Large intestine (tissue), 12 donors: ENCODE measurements at places on chromosomes 1 and 21.

DNA sequence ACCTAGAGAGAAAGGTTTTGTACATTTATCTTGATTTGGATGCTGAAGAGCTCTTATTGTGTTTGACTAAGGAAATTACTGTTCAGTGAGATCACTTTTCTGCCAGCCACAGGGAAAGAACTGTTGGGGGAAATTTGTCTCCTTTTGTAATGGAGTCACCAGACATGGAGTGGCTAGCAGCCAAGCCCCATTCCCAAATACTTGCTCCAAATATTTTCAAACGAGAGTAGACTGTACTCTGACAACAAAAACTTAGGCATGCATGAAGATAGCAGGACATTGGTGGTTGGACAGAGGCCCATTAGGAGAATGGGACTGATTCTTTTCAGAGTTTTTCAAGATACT, 21.1 kb downstream of the IPO9 start:
- no peak for DNase-seq

GRCh38 chr1:38225745-38226144, 179.2 kb upstream of the POU3F1 start:
- no peak for DNase-seq

GRCh38 chr1:160724465-160725242, 13.0 kb upstream of the CD48 start:
- no peak for DNase-seq

DNA sequence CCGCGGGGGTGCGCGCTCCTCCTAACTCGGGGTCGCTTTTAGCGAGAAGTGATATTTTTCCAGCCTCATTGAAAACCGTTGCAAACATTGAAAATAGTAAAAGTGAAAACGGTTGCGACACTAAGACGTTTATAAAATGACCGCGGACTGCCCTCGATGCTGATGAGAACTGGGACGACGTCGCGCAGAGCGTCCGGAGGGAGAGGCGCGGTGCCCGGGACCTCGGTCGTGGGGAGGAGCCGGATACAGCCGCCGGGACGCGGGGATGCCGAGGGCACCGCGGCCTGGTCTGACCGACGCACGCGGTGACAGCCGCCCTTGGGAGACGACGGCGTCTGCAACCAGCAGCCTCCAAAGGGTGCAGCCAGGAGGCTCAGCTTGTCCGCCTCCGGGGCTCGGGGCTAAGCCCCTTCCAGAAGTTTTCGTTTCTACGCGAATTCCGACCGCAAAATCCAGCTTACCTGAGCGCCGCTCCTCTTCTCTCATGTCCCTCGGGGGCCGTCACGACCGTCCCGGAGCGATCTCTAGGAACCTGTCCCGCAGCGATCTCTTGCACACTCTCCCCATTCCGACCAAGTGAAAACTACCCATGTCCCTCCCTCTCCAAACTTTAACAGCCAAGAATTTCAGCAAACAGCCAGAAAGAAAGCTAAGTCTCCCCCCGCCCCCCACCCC, 144.4 kb upstream of the ETS2 start:
- peak; percentile 41 for DNase-seq

DNA sequence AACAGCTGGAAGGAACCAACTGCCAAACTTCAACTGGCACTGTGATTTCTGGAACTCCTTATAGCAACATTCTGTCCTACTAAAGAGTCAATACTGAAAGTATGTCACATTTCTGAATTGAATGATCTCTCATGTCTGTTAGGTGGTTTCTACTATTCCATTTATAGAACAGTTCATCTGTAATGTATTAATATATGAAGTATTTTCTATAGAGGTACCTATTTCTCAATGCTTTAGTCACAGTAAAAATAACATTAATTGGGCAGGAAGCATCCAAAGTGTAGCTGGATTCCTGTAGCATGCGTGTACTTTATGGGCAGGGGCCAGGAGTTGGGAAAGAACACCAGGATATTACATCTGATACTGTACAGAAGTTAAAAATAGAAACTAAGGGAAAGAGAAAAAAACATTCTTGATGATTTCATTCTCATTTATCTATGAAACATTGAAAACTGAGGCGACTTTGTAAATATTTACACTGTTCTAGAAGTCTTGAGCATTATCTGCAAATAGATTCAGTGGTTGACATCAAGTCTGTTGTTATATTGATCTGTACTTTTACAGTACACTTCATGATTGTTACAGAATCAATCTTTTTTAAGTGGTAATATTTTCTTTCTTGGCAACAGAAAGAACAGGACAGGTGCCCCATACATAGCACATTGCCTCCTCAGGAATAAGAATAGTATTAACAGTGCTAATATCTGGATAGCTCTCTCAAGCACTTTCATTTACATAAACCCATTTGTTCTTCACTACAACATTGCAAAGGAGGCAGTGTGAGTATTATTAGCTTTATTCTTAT, 6.2 kb upstream of the ZNF281 start:
- DNase-seq = peak; percentile 44

GRCh38 chr1:79325705-79326104, 319.2 kb upstream of the ADGRL4 start:
- no peak for DNase-seq

DNA sequence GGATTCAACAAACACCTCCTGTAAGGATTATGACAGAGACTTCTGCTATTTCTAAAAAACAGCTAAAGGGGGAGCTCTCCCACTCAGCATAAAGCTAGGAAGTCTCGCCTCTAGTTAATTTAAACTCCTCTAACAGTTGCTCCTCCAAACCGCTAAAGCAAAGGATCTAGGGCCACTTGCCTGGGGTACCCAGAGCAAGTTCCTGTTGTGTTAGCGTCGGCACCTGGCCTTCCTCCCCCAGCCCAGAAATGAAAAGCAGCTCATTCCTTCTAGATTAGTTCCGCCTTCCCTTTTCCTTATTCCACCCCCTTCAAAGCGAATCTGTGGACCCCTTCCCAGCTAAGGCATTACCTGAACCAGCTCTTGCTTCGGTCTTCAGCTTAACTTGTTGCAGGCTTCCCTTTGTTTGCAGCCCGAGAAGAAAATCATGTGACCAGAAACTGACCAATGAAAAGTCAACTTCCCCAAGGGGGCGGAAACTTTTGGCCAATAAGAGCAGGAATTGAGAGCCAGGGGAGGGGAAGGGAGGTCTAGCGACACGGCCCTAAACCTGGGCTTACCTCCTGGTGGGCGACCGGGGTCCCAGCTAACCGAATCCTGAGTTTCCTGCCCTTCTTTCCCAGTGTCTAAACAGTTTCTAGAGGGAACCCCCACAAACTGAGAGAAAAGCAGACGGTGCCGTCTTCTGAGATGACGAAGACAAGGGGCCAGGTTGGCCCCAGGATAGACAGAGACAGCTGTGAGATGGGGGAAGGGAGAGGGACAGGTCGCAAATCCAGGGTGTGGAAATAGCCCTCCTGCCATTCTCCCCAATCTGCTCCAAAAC, at the start of gene PBXIP1:
PBXIP1 (minus strand) TSS at position 382 of the 826 bp plus-strand sequence. CDS start 2,378 bp downstream, outside the sequence.
- DNase-seq = peak; percentile 87

DNA sequence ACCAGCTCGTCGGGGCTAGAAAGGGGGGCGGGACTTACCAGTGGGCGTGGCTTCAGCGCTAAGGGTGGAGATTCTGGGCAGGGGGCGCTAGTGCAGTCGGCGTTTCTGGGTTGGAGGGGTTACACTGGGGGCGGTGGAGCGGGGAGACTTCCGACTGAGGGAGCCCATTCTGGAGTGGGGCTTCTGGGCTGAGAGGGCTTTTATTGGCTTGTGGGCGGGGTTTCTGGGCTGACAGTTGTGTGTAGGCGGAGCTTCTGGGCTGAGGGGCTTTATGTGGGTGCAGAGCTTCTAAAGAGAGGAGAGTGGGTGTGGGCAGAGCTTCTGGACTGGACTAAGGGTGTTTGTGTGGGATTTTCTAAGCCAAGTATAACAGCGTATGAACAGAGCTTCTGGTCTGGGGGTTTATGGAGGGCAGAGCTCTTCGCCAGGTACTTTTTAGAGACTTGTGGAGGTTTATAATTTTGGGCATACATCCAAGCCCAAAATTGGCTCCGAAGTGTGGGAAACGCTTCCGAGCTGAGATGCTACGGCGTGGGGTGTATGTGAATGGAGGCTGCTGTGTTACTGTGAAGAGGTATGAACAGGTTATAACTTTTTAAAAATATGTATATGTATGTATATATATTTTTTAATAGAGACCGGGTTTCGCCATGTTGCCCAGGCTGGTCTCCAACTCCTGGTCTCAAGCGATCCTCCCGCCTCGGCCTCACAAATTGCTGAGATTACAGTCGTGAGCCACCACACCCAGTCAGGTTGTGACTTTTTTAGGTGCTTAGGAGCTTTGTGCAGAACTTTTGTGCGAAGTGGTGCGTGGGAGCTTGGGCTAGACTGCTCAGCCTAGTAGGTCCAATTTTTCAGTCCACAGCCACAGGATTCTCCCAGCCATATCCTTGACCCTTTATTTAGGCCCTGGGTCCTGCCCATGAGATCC, 825 bp downstream of the TMEM39B start:
- DNase-seq = no peak

- no peak for DNase-seq
Observed at GRCh38 chr21:38544661-38545060, 46.4 kb upstream of the ERG start.

DNA sequence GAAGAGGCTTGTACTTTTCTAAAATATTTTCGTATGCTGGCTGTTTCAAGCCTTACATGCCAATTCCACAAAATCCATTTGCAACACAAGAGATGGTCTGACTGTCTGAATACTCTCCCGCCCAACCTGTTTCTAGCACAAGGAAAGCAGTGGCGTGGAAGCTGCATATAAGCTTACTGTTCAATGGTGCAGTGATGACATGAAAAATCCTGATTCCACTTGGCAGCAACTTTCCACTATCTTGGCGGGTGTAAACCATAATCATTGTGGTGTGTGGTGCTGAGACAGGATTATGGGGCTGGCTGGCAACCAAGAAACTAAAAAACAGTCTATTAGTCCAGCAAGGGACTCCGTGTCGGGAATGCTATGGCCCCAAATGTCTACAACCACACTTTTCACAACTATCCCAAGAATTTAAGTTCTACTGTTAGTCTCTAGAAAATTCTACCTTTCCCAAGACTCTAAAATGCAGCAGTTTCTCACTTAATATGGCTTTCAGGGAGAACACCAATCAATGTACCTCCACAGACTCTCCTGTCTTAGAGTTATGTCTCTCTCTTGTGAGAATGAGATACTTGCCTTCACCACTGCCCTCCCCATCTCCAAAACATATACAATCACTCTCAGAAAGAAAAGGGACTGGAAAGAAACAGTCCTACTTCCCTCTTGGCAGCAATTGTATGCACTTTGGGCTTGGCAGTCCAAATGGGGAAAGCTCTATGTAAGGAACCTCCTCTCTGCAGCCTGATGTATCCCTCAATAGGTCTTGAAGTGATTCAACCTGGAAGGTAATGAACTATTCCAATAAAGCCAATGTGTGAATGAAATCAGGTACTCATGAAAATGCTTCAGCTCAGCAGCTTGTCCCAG, 9.5 kb downstream of the COLGALT2 start:
- DNase-seq = no peak

DNA sequence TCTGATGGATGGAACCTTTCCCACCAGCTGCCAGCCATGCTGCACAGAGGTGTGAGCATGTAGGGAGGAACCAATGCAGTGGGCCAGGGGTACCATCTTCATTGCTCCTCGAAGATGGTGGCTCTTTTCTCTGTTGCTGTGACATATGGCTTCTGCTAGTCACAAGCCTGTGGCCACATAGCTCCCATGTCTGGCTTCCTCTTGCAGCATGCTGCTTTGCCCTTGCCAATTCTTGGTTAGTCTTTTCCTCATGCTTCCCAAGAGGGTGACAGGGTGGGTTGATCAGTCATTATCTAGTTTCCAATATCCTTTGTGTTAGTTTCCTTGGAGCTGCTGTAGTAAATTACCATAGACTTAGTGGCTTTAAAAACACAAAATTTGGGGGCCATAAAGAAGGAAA, 123.4 kb downstream of the ETS2 start:
- no peak for DNase-seq

- DNase-seq = no peak
Observed at GRCh38 chr1:34656299-34656698, 98.5 kb upstream of the GJB5 start.

GRCh38 chr21:32565856-32566465, 19.4 kb downstream of the TCP10L start:
- DNase-seq = no peak

- DNase-seq = no peak
Observed at GRCh38 chr1:53893999-53894636, at the start of gene DIO1. DIO1 (plus strand) TSS chr1:53894187; CDS start chr1:53894211, 24 bp downstream.

DNA sequence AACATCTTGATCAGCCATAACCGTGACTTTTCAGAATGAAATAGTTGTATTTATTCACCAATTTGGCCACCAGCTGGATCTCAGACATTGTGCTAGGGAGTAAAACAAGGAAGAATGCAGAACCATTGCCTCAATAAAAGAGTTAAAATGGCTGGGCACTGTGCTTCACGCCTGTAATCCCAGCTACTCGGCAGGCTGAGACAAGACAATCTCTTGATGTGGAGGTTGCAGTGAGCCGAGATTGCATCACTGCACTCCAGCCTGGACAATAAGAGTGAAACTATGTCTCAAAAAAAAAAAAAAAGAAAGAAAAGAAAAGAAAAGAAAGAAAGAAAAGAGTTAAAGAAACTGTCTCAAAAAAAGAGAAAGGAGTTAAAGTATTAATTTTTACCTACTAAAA, 199.5 kb downstream of the TPR start:
- no peak for DNase-seq

DNA sequence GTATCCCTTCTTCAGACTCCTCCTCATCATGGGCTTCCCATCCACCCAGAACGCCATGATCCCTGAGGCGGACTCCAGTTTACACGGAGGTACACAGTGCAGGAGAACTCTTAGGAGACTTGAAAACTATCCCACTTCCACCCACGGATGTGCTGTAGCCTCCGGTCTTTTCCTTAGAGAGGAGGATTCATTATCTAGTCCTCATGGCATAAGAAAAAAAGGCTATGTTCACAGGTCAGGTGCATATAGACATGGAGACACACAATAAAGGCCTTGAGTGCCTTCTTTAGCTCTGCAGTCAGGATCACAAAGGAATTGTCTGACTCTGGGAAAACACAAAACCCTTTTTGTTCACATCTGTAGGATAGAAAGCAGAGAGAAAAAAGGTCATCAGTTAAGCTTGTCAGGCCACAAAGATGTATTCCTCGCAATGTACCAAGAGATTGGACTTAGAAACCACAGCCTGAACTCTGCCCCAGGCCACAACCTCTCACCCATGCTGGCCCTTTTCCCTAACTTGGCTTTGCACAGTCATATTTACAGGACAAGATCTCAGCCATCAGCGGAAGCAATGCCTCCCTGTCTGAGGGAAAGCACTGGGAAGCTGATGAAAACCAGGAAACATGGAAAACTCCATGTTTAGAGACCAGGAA, 9.0 kb downstream of the CRP start:
- DNase-seq = peak; percentile 21

DNA sequence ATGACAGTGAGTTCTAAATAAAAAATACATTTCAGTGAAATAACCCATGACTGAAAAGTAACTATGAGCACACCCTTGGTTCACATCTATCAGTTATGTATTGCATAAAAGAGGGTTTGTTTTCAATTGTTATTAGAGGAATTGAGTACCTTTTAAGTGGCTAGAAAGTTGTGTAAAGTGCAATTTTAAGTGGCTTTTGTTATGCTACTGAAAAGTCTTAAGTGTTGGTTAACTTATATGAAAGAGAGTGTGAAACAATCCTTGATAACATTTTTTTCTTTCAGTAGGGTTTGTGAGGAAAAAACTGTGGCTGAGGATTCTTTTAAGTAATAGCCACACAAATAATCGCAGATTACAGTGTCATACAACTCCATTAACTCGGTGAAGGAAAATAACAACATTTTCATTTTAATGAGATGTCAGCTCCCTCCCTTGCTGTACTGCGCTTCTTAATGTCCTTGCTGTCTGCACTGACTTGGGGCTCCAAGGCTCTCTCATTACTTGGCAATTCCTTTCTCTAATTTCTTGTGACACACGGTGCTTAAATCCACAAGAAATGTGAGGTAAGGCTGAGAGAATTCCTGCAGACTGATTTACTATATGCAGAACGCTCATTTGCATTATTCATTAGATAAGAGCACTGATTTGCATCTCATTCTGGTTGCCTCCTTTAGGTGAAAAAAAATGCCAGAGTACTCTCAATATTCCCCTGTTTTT, 40.6 kb downstream of the NTNG1 start:
- DNase-seq = no peak
